Hematopoietic multipotent progenitor cell treated with erythropoietin and hydrocortisone succinate and interleukin-3 and kit ligand, for 6 days (in vitro differentiated cells): ENCODE measurements at places on chromosomes 11 and 22.

- no peak for DNase-seq
Measured at GRCh38 chr11:76903325-76903724, 42.6 kb downstream of the ACER3 start.

- no peak for DNase-seq
Measured at GRCh38 chr11:27367881-27368280, 4.9 kb upstream of the CCDC34 start.

GRCh38 chr22:31148953-31149627 lies 8.8 kb upstream of the PLA2G3 start:
- DNase-seq, result peak; percentile 87

GRCh38 chr22:36220451-36220921 lies 18.8 kb downstream of the APOL2 start:
- peak; percentile 83 for DNase-seq

DNA sequence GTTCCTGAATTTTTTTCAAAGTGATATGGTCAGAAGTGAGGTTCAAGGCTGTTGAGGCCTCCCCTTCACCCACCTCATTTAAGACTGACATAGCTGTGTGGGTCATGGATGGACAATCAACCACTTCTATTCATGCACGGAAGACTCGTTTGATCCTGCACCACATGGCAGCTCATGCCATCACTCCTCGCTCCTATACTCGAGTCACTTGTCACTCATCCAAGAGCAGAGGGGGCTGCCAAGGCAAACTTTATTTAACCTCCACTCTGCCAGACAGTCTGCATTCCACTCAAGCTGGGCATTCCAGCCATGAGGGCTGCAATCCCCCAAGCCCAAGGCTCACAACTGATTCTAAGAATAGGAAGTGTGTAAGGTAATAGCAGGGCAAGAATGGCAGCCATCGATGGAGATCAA lies 34.1 kb downstream of the SNX19 start:
- no peak for DNase-seq

- DNase-seq, result peak; percentile 41
Measured at GRCh38 chr22:19806213-19807160, 45.9 kb downstream of the TBX1 start.

DNA sequence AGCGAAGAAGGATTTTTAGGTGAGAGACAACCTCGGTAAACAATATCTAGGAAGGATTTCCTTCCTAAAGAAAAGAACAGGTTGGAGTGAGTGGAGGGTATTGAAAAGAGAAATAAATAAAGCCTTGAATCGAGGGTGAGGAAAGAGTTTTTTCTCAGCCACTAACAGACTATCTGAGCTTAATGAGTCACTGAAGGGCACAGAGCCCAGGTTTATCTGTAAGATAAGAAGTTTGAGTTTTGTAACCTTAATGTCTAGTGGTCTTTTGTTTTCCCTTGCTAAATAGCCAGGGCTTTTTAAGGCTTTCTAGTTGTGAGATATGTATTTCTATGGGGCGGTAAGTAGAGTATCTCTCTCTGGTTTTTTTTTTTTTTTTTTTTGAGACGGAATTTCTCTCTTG lies 394.5 kb upstream of the KIRREL3 start:
- peak; percentile 10 for DNase-seq
